ENCODE measurements at places on chromosomes 6 and 20.

- no peak for DNase-seq
Measured at GRCh38 chr20:55538261-55538908, 466.9 kb downstream of the CBLN4 start.

- DNase-seq = no peak
Measured at GRCh38 chr20:25318471-25319240, 70.8 kb downstream of the PYGB start.

DNA sequence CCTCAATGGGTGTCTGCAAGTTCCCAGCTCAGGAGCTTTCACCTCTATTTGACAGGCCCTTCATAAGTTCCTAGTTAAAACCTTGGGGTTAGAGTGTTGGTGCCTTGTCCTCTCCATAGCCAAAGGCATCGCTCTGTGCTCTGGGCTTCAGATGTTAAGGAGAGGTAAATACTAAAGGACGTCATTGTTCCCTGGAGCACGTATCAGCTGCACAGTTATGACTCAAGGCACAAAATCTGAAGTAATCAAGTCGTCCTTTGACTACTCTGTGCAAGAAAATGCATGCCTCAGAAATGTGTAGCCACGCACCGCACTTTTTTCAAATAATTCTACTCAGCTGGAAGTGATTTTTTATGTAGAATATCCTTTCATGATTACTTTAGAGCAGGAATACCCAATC, 240.8 kb upstream of the QKI start:
- DNase-seq = no peak

DNA sequence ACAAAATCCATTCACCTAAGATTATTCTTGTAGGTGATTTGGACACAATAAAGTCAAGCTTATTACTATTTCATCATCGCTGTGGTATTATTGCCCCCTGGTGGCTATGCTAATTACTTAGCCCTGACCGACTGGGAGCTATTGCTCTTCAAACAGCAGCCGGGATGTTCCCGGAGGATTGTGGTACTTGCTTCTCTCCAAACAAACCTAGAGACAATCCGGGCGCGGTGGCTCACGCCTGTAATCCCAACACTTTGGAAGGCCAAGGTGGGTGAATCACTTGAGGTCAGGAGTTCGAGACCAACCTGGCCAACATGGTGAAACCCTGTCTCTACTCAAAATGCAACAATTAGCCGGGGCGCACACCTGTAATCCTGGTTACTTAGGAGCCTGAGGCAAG, 15.4 kb upstream of the STMND1 start:
- DNase-seq = no peak

- no peak for DNase-seq
Measured at GRCh38 chr6:75931011-75931680, 141.3 kb downstream of the IMPG1 start.

DNA sequence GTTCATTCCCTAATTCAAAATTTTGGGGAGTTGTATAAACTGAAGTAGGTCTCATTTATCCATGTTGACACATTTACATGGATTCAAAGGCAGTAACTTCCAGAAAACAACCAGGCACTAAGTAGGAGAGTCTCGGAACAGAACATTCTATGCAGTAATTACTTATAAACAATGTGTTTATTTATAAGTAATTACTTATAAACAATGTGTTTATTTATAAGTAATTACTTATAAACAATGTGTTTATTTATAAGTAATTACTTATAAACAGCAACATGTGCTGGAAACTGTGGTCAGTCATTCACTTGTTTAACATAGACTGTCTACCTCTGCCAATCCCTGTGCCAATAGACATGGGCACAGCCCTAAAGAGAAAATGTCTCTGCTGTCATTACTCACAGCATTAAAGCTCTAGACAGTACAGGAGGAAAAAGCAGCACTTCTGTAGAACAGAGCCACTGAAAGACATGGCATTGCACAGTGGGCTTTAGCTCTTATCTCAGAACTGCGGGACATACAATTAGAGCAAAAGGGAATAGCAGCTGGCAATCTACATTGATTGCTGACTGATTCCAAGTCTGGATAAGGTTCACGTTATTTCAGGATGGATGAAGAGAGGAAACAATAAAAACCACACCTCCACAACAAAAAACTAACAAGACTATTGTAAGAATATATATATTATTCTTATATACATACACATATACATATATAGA, 188.2 kb downstream of the WDR27 start:
- DNase-seq = no peak

GRCh38 chr20:32343439-32343838, 14.7 kb upstream of the ASXL1 start:
- DNase-seq = no peak

DNA sequence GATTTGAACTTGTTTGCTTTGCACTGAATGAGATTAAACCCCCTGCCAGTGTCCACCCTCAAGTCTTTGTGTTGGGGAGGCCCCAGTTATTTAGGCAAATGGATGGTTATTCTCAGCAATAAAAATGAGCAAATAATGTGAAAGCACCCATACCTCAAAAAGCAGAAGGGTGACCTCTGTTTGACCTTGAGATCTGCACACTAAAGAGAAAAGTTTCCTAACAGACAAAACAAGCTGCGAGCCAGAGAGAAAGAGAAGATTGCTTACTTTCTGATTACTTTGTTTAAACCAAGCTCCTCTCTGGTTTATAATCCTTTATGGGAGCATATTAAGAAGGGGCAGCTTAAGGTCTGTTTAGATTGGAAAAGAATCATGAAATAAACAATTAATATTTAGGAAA, 30.4 kb upstream of the TRERF1 start:
- no peak for DNase-seq

DNA sequence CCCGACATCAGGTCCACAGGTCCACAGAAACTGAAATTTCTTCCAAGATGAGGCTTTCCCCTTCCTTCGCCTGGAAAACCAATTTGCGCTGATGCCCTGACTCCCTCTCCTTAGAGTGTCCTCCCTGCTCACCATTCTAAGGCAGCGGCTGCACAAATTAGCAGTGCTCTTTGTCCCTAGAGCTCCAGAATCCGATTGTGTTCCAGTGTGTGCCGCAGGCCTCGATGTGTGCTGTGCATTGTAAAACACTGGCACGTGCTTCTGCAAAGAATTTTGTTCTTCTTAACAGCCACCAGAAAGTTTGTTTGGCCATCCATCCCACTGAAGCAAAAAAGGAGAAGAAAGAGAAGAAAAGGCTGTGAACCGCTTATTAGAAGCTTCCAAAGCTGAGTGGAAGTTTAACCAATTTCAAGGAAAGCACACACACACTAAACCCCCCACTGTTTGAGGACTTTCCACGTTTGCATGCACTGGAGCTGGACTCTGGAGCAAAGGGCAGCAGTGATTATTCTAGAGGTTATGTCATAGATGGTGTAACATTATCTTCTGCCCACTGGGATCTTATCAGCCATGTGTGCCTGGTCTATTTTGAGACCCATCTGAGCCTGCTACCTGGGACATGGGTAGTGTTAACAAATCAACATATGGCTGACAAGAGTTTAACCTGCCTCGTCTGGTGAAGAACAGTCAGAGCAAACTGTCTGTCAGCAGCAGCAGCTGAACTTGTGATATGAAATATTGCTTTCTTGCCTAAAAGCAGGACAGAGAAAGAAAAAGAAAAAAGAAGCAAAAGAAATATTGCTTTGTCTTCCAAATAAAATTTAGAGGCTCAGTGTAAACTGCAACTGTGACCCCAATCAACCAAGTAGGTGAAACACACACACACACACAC, 64.9 kb upstream of the RREB1 start:
- no peak for DNase-seq

DNA sequence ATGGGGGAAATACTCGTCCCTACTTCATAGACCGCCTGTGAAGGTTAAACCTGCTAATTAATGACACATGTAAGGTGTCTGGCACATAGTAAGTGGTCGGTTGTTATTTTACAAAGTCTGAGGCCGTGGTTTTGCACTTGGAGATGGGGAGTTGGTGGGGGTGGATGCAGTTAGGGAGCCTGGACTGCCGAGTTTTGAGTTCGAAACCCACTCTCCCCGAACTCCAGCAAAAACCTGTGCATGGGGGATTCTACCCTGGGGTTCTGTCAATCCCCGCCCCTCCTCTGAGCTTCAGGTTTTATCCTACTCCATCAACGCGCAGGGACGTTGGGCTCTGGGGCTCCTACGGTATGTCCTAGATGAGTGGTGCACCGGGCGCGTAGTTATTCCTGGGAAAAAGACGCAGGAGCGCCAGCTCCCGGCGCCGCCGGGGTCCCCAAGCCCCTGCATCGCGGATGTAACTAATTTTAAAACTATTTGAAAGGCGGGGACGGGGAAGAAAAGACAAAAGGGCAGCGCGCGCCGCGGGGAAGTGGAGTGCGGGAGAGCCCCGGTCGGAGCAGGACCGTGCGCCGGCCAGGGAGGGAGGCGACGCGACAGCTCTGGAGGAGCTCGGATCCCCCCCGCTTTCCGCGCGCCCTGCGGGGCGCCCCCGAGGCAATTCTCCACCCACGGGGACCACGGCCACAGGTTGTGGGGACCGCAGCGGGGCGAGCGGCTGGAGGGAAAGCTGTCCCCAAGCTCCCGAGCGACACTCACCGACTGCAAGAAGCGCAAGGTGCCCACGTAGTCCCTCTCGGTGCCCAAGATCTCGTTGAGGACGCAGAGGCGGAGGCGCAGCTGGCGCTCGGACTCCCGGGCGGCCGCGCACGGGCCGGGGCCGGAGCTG, 672 bp downstream of the PREX1 start:
- peak; percentile 18 for DNase-seq

GRCh38 chr6:154371281-154371680, 14.7 kb upstream of the IPCEF1 start:
- DNase-seq = no peak

DNA sequence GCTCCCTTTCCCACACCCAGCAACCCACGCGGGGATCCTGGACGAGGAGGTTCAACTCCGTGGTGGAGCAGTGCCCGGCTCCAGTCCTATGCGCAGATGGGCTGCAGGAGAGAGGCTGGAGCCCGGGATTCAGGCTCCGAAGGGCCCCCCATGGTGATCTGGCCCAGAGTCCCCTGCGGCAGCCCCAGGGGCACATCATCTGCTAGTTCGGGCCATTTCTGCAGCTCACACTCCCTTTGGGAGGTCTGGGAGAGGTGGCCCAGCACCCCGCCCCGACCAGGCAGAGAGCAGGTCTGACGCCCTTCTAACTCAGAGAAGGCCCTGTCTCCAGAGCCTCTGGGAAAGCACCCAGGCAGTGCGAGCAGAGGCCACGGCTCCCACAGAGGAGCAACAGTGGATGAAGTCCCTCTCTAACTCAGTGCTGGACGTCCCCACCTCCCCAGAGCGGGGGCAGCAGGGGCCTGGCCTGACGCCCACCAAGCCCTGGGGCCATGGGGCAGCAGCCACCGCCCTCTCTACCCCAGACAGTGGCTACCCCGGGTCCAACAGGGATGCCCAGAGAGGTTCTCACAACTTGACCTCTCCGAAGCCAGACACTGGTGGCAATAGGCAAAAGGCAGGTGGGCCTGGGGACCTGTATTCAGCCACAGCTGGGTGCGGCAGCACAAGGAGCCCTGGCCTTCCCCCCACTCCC, 3.3 kb downstream of the KCNQ2 start:
- no peak for DNase-seq

- no peak for DNase-seq
Measured at GRCh38 chr6:106549521-106549920, 79.8 kb downstream of the RTN4IP1 start.

DNA sequence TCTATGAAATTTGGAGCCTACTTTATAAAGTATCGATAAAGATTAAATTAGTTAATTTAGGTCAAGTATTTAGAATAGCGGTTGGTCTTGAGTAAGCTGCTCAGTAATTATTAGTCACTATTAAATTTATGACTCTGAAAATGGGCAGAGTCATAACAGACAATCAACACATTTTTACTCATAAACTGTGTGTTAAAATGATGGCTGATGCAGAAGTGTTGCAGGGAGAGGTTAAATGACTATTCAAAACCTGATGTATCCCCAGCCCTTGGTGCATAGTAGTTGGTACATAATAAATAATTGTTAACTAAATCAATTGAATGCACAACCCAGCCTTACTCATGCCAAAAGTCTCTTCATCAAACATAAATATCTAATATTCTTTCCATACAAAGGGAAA, 30.6 kb downstream of the HIVEP2 start:
- no peak for DNase-seq

DNA sequence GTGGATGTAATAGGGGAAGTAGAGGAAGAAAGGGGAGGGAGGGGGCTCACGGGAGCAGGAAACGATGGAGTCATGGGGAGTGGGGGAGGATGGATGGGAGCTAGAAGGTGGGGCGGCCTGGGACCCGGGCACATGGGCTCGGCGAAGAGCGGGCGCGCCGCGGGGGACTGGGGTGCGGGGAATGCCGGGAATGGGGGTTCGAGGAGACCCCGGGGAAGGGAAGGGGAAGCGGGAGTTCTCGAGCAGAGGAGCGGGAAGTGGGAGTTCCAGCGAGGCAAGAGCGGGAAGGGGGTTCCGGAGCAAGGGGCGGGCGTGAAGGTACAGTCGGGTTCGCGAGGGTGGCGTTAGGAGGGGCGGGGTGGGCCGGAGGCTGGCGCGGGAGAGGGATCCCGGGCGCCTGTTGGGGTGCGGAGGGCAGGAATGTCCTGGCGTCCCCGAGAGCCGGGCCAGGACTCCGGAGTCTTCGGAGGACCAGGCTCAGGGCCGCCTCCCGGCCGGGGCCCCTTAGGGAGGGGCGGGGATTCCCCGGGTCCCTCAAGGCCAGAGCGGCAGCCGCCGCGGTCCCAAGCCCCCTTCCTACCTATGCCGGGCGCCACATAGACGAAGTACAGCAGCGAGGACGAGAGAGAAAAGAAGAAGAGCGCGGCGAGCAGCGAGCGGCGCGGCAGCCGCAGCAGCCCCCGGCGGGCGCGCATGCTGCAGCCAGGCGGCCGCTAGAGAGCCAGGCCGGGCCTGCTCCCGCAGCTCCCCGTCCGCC, 504 bp downstream of the B4GALT5 start:
- peak; percentile 23 for DNase-seq

DNA sequence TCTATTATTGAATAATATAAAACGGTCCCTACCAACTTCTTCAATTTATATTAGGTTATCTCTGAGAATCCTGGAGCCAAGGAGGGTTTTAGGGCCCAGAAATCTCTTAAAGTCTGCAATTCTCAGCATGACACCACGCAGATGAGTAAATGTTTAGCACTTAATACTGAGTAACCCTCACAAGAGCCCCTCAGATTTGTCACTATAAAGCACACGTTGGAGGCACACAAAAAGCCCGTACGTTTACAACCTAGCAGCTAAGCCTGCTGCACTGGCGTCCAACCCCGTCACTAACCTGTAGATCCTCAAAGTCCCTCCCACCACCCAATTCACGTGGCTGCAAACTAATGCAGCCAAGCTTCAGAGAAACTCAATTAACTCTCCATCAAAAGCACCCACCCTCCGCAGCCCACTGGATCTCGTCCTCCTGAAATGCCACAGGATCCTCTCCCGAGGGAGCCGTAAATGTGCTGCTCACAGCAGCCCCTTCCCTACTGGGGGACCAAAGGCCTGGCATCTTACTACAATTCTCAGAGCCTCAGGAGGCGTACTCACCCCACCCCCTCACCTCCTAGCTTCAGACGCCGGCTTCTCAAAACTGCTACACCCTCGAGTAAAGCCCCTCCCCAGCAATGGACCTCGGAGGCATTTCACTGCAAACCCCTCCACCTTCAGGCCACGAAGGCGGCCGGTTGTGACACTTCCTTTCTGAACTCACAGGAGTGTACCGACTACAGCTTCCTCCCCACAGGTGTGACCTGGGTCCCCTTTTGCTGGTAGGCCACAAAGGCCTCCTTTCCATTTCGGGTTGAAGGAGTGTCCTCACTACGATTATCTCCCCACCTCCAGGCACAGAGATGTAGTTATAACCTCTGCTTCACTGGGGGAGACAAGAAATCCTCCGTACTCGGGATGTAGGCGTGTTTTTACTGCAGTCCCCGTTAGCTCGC, 909 bp downstream of the CPNE1 start:
- DNase-seq = peak; percentile 33
